ENCODE measurements at places on chromosomes 4 and X.
A peak's percentile ranks its signal among the peaks of the same experiment; 100 is the strongest.

GRCh38 chr4:168757500-168757899 is 252.6 kb downstream of the CBR4 start:
- no peak for DNase-seq

GRCh38 chr4:14091966-14092365 is 464.4 kb upstream of the BOD1L1 start:
- DNase-seq, result no peak

GRCh38 chrX:13164611-13165010 is 120.2 kb upstream of the FAM9C start:
- DNase-seq, result no peak

DNA sequence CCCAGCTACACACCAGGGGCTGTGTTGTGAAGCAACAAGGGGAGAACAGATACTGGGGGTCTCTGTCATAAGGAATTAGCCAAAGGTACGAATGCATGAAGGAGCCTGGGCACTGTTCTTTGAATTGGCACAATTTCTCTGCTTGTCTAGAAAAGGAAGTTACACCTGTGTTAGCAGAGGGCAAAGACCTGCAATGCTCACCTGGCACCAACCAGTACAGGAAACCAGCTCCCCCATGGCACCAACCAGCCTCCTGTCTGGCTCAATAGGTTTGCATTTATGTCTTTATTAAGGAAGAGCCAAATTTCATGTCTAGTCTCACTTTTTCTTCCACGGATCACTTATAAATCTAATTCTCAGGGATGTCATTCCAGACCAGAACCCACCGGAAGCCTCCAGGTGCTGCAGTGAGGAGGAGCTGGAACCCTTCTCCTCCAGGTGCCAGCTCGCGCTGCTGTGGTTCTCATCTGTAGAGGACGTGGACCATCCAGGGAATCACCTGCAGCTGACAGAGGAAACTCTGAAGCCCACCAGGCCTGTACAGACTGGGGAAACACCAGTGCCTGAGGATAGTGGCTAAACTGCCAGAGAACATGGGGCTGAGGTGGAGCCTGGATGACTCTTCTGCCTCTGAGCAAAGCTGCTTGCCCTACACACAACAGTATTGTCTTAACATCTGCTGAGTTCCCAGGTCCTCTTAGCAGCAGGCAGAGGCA is 113.4 kb upstream of the TRIM2 start:
- no peak for DNase-seq

GRCh38 chr4:11857881-11858280 is 429.2 kb upstream of the HS3ST1 start:
- no peak for DNase-seq

DNA sequence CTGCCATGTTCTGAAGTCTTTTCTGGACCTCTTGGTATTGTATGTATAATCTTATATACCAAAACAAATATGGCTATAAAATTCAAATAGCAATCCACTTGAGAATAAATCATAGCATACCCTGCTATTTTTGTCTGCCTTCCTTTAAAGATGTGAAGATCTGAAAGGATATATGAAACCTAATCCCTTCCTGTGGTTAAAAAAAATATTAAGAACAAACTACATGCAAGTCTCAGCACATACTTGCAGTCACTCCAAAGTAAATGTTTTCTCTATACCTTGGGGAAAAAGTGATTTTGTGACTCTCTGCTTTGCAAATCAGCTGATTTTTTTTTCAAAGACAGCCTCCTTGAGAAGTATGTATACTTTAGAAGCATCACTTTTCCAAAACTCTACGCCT is 322.9 kb downstream of the ANKRD50 start:
- no peak for DNase-seq

DNA sequence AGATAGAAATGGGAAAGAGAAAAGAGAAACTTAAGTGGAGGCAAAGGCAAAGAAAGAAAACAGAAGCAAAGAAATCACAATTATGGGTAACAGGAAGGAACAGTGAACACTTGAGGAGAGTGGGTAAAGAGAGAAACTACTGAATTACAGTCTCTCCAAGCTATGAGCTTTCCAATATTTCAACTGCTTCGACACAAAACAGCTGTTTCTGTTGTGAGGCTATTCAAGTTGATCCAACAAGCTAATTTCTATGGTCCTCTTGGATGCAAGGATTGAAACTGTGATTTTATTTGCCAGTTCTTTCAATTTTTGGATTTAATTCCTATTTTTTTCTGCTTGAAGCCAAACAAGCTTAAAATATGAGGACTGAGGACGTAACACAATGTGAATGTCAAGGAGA is 80.5 kb upstream of the ADGRA3 start:
- DNase-seq, result no peak

DNA sequence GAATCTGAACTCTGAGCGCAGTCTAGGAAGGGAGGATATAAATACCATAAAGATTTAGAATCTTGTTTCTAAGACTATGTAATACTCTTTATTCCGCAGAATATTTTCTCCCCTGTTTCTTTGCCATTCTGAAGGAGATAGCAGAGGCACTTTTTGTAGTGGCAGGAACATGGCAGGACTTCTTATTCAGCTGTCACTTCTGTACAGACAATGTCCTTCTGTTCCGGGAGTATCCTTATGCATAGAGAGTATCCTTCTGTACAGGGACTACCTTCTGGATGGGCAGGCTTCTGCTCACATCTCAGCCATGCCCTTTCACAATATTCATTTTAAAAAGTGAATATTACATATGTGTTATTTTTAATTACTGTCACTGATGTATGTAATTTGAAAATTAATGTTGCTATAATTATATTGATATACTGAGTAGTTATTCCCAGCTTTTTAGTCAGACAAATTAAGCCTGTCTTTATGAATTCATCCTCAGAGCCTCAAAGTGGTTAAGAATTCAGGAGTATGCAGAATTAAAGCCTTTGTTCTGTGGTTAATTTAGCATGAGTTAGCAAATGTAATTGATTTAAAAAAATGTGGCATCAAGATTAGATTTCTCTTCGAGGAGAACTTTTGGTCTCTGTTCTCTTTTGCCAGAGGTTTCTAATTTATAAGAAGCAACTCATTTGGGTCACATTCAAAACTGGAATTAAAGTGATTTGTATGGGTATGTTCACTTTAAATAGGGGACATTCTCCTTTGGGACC is 174.4 kb downstream of the FHIP1A start:
- no peak for DNase-seq

- DNase-seq, result no peak
These were observed 103.7 kb downstream of the ADRA2C start for GRCh38 chr4:3869661-3870566.

DNA sequence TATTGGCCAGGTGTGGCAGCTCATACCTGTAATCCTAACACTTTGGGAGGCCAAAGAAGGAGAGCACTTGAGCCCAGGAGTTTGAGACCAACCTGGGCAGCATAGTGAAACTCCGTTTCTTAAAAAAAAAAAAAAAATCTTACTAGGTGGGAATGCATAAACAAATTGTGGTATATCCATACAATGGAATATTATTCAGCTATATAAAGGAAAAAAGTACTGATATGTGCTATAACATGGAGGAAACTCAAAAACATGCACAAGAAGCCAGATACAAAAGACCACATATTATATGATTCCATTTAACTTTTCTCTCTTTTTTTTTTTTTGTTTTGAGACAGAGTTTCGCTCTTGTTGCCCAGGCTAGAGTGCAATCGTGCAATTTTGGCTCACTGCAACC is 13.5 kb upstream of the BCORL1 start:
- DNase-seq, result no peak

GRCh38 chr4:155529272-155529671 is 137.4 kb upstream of the GUCY1A1 start:
- peak; percentile 76 for DNase-seq

GRCh38 chrX:38438321-38438720 is 85.9 kb downstream of the OTC start:
- DNase-seq, result peak; percentile 0

DNA sequence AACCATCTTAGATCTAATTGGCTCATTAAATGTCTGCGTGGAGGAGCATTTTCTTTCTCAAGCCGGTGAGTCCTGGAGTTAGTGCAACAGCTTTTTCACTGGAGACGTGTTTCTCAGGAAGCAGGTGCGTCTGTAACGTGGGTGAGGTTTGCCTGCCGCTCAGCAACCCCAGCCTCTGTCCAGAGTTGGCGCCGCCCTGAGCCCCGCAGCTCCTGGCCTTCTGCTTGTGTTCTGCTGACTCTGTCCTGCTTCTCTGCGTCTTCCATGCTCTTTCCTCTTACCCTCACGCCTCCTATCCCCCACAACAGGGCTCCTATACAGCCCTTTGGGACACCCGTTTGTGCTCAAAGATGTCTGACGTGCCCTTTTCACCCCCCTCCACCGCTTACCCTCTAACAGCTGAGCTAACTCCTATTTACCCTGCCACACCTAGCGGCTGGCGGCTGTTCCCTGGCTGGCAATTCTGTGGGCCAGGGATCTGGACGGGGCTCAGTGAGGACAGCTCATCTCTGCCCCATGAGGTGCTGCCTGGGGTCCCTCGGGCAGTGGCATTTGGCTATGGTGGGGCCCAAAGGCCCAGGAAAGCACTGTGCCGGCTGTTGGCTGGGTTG is 18.8 kb downstream of the DOK7 start:
- peak; percentile 25 for DNase-seq

- DNase-seq, result no peak
These were observed 10.7 kb upstream of the S100P start for GRCh38 chr4:6682862-6683590.

DNA sequence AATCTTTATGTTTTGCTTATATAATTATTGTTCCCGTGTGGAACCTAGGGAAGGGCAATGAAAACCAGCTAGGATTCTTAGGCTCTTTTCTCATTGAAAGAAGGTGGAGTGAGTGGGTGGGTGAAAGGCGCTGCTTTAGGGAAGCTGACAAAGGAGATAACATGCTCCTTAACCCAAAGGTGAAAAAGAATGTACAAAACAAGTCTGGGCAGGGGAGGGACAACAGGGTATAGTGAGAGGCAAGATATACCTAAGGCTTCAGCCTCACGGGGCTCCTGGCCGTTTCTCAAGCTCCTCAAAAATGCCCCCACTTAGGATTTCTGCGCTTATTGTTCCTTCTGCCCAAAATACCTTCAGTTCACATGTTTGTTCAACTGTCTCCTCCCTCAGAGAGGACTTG is 1.8 kb downstream of the SH2D1A start:
- no peak for DNase-seq

GRCh38 chr4:98262431-98262830 is 1.2 kb downstream of the RAP1GDS1 start:
- peak; percentile 43 for DNase-seq

DNA sequence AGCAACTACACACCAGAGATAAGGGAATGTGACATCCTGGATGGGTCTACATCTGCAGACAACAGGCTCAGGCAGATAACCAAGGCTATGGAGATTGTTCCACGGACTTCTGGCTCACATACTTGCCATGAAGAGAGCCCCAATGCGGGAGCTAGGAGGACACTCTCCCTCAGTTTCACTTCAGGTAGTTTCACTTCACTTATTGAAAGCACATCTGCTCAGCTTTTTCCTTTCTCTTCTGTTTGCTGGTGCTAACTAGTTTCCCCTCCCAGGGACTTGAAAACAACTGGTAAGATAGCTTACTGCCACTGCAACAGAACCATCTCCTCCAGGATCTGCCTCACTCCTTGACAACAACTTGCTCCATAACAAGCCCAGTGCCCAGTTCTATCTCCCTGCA is 1.4 kb upstream of the CT47C1 start:
- DNase-seq, result no peak

GRCh38 chr4:30380404-30380998 is 339.7 kb upstream of the PCDH7 start:
- DNase-seq, result peak; percentile 38

DNA sequence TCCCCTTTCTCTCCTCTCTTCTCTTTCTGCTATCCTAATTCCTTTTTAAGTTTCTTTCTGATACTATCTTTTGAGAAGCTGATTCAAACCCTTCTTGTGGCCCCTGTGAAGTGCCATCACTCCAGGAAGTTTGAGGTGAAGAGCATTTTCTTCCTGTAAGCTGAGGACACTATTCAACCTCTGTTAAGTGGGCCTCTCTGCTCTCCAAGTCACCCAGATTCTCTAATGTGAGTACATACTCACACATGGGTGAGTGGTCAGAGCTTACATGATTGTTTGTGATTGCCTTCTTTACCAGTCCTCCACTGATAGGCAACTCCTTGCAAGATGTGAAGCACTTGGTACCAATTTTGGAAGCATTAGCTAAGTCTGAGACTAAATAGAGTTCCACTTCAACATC is 18.4 kb upstream of the SMIM10L2A start:
- no peak for DNase-seq

- peak; percentile 92 for DNase-seq
These were observed 25.0 kb downstream of the TACC3 start for GRCh38 chr4:1746265-1746691.

DNA sequence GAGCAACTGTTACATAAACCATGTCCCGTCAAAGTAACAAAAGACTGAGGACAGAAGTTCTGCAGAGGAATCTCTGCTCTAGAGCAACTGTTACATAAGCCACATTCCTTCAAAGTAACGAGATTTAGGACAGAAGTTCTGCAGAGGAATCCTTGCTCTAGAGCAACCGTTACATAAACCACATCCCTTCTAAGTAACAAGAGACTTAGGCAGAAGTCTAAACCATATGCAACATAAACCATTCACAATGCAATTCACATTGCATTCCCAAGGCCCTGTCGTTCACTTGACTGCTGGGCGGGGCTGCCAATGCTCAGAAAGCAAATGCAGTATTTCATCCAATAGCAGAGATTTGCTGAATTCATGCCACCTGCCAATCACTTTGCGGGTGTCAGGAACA is 124.4 kb upstream of the PUDP start:
- DNase-seq, result no peak

DNA sequence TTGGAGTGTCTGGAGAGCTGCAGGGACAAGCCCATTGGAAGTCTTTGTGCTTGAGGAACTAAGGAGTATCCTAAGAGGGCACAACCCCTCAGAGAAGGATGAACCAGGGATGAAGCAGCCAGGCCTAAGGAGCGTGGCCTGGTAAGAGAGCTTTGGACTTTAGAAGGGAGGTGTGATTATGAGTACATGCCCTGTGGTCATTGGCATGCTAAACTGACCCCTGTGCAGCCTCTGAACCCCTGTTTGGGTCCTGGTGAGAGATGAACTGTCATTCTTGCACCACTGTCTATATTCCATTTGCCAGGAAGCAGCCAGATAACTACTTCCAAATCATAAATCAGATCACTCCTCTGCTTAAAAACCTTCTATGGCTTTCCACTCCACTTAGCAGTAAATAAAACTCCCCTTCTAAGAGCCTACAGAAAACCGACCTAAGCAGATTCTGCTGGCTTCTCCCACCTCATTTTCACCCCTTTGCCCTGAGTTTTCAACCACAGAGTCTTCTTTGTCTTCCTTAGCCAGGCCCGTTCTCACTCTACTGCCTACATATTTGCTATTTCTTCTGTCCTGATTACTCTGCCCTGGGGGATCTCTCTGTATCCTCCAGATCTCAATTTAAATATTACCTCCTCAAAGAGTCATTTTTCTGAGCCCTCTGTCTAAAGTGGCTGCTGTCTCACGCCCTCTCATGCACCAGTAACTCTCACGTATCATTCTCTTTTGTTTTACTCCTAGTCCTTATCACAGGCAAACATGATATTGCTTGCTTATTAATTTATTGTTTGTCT is 56.7 kb downstream of the MID1IP1 start:
- DNase-seq, result no peak

- DNase-seq, result no peak
These were observed 365.5 kb downstream of the ZNF674 start for GRCh38 chrX:46179748-46180147.

- DNase-seq, result no peak
These were observed 7.8 kb downstream of the PF4V1 start for GRCh38 chr4:73860917-73861316.

Data from common myeloid progenitor, CD34-positive (primary cell).